ENCODE measurements at places on chromosomes 1 and 21.

DNA sequence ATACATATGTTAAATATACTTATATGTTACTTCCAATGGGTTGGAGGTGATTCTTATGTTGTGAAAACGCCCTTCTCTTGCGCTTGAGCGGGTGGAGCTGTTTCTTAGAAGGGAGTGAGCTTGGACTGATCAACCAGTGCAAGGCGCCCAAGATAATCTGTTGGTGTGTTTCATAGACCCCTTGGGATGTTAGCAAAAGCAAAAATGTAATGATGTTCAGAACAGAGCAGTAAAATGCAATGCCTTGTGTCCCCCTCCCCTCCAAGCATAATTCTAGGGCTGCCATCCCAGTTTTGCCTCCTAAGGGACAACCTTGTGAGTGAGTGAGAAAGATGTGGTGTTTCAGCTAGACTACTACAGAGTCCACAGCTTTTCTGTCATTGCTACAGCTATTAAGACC, 6.2 kb upstream of the CD34 start:
- no peak for DNase-seq

DNA sequence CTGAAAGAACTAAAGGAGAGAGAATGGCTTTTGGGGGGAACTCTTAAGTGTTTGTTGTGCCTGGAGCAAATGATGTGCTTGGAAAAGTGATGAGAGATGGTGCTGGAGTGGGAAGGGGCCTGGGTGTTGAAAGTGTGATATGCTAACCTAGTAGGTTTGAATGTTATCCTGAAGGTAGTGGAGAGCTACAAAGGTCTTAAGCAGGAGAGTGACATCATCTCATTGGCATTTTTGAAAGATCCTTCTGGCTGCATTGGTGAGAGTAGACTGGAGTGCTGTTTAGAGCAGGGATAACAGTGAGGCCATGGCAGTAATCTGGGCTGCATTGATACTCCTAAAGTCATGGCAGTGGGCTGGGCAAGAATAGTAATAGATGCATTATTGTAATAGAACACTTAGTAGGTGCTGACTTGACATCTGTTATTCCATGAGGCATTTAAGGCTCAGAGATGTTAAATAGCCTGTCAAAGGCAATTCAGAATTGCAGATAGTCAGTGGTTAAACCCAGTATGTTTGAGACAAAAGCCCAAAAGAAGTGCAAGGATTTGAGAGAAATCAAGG, 44.5 kb downstream of the MDM4 start:
- DNase-seq: no peak

DNA sequence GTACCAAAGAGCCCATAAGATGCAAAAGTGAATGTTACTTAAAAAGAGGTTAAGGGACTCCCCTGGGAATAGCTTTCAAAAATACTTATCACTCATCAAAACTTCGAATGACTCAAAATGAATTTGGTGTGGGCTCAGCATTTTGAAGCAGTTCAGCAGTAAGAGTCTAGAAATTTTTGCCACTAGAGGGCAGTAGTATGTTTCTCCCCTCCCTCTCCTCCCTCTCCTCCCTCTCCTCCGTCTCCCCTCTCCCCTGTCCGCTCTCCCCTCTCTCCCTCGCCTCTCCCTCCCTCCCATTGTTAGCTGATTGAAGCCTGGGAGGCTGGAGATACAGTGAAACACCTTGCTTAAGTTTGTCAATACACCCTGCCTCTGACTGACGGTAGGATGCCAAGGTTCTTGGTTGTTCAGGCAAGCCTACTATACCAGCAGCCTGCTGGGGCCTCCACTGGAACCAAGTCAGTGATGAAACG, 70.8 kb upstream of the TENT5C start:
- no peak for DNase-seq

- DNase-seq: no peak
Measured at GRCh38 chr1:46393510-46393909, 607 bp upstream of the FAAH start.

DNA sequence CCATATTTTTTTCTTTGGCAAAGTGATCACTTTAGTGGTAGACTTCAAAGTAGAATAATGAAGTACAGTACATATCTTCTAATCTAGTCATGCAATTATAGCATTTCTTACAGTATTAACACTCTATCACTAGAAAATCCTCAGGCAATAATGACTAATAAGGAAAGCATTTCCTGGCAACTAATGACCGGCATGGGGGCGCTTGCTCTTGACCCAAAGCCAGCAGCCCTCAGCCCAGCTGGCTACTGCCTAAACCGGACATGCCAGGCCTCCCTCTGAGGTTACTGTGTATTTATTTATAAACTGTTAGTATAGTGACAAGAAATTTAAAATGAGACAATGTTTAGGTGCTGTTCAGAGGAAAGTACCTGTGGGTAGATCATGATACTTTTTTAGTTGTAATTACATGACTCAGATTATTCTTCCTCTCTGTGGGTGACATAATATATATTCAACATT, 633.8 kb downstream of the PTPRC start:
- DNase-seq: no peak

DNA sequence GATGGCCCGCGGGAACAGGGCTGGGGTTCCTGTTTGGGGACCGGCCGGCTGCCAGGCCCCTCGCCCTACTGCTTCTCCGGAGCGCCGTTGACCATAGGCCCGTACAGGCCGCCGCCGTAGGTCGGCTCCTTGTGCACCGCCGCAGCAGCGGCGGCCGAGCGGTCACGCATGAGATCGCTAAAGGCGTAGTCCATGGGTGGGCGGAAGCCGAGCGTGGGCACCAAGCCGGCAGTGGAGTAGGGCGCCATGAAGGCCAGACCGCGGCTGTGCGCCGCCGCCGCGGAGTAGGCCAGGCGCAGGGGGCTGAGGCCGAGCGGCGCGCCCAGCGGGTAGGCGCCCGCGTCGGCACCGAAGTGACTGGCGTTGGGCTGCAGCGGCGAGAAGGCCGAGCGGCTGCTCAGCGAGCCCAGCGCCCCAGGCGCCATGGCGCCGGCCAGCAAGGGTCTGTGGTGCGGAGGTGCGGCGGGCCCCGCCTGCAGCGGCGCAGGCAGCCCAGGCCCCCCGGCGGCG, 4.6 kb downstream of the DMRTA2 start:
- no peak for DNase-seq

DNA sequence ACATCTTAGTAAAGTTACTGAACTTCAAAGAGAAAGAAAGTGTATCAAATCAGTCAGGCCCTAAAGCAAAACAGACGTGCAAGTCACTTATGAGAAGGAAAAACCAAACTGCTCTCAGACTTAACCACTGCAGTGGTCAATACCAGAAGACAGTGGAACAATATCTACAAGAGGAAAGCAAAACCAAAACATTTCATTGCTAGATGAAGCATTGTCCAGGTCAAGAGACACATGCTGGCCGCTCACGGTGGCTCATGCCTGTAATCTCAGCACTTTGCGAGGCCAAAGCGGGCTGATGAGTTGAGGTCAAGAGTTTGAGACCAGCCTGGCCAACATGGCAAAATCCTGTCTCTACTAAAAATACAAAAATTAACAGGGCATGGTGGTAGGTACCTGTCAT, 82.0 kb upstream of the MROH9 start:
- no peak for DNase-seq

GRCh38 chr1:40244138-40244744, 3.5 kb upstream of the TMCO2 start:
- DNase-seq: no peak

DNA sequence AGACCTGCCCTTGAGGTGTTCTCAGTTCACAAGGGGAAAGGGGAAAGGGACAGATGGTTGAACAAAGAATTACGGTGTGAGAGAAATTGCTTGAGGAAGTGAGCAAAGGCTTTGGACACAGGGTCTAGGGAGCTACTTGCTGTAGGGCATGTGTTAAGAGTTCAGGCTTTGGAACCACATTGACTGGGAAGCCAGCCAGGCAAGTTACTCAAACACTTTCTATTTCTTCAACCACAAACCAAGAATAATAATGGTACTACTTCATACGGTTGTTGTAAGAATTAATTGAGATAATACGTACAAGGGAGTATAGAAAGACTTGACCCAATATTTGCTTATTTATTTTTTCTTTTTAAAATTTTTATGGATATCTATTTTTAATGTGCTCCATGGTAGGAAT, 26.6 kb downstream of the AK4 start:
- DNase-seq: no peak

DNA sequence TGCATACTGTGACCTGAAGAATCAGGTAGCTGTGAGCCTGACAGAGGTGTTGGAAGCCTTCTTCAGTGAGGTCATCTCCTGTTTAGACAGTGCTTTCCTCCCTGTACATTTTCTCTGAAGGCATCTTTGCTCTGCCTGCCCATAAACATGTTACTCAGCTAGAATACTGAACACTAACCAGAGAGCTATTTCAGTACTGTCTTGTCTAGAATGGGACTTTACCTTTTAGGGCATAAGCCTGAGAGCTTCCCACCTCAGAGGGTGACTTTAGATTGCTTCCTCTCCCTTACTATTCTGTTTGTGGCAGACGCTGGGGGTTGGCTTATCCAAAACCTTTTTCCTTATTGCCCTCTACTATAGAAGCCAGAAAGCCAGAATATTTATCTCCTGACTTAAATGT, 23.3 kb upstream of the ZNF326 start:
- no peak for DNase-seq

DNA sequence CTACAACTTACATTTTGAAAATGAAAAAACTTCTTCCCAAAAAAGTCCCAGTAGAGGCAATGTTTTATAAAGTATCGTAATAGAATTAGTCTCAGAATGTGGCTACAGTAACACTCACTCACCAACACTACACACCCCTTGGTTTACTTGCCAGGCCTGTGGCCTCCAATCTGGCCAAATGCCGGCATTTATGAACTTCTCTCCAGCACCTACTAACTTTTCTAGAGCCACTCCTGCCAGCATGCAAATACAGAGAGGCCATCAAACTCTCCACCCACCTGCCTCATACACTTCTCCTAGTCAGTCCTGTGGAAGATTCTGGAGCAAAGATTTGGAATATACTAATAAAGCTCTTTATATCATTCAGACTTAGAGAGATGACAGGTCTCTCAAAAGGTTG, 32.3 kb downstream of the STPG1 start:
- DNase-seq: no peak

DNA sequence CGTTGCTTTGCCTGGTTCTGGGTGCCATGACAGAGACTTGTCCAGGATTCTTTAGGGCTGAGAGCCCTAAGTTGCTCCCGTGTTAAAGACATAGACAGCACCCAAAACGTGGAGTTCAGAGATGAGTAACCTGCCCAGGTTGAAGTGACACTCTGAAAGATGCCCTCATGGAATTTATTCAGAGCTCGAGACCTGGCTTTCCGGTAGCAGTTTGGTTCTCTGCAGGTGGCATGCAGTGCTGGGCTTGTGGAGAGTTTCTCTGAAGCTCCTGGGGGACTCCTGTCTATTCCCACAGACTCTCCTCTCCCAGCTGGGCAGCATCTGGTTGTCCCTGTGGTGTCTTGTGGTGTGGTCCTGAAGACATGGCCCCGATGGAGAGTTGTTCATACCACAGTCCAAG, 241.0 kb downstream of the RHOU start:
- no peak for DNase-seq

GRCh38 chr1:22500471-22500870, 48.8 kb downstream of the ZBTB40 start:
- no peak for DNase-seq

DNA sequence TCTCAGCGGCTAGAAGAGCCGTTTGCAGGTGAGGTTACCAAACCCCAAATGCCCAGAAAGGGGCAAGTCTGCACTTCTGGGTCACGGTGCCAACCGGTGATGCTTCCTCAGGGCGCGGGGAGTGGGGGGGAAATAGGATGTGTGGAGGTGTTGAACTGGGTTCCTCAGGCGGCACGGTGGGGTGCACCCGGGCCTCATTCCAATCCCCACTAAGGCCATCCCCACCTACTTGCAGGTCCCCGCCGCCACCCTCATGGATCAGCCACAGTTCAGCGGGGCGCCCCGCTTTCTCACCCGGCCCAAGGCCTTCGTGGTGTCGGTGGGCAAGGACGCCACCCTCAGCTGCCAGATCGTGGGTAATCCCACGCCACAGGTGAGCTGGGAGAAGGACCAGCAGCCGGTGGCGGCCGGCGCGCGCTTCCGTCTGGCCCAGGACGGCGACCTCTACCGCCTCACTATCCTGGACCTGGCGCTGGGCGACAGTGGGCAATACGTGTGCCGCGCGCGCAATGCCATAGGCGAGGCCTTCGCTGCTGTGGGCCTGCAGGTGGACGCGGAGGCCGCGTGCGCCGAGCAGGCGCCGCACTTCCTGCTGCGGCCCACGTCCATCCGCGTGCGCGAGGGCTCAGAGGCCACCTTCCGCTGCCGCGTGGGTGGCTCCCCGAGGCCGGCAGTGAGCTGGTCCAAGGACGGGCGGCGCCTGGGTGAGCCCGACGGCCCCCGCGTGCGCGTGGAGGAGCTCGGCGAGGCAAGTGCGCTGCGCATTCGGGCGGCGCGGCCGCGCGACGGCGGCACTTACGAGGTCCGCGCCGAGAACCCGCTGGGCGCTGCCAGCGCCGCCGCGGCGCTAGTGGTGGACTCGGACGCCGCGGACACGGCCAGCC, 3.9 kb downstream of the OBSCN start:
- DNase-seq: no peak

- DNase-seq: no peak
Measured at GRCh38 chr1:209256766-209257350, 326.7 kb upstream of the CAMK1G start.

DNA sequence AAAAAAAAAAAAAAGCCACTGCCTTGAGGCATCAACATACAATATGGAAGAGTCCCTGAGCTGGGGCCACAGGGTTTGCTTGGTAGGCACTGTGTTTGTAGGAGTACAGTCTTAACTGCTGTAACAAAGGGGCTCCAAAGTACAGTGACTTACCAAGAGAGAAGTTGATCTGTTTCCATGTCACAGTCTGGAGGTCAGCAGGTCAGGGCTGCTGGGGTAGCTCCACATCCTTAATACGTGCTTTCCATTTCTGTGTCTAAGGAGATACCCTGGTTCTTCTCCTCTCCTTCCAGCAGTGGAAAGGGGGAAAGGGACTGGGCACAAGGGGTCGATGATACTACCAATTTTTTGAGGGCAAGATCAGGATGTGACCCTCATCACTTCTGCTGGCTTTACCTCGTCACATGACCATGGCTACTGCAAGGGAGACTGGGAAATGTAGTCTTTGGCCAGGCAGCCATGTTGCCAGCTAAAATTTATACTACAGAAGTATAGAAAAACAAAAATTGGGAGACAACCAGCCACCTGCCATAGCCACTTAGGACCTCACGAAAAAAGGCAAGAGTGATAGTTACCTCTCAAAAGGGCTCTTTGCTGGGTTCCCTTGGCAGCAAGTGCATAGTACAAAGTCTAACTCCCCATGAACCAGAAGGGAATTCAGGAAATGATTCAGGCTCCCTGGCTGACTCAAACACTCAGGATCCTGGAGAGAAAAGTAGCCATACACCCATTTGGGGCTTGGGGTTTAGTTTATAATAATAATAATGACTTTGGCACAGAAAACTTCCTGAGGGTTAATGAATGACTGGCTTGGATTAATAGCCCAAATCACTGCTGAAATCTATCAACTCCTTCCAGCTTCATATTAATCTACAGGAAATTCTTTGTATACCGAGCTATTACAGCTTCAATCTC, 52.7 kb upstream of the ATP5PO start:
- DNase-seq: no peak

DNA sequence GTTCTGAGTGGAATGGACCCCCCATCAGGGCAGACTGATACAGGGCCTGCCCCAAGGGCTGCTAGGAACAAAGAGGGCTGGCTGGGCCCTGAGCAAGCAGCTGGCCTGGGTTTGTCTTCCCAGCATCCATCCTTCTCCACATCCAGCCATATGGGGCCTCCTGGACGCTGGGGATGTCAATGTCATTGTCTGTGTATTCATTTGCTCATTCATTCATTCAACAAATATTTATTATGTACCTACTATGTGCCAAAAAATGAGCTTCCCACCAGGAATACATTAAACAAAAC, 15.6 kb upstream of the ECE1 start:
- no peak for DNase-seq
